Activated CD8-positive, alpha-beta memory T cell treated with anti-CD3 and anti-CD28 coated beads, Interleukin-2, amount 50 U/mL, for 4 hours (primary cell): ENCODE measurements at places on chromosomes 2 and 18.

- no peak for DNase-seq
Observed at GRCh38 chr18:50726960-50727589, 92.7 kb downstream of the MRO start.

DNA sequence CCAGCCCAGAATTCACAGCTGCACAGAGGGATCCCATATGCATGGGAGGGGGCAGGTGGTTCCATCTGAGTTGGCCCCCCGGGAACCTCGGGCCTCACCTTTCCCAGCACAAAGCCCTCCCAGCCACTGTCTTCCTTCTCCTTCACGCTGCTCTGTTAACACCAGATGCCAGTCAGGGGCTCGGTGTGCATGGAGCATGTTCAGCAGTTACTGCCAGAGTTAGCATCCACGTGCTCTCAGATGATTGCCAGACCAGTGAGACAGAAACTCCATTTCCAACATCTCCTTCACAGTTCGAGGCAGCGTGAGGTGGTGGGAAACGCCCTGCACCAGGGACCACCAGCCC is 101.0 kb downstream of the PTGR3 start:
- DNase-seq, result no peak

DNA sequence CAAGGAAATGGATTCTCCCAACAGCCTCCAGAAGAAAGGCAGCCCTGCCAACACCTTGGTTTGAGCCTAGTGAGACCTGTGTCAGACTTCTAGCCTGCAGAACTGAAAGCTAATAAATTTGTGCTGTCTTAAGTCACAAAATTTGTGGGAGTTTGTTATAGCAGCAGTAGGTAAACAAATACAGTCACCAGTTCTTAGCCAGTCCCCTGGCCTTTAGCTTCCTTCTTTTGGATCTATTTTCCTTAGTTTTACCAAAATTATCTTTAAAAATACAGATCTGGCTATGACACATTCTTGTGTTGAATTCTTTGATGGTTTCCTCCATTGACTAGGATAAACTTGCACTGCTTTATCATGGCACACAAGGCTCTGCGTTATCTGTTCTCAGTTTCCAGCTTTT is 697.9 kb upstream of the FANCL start:
- no peak for DNase-seq

- DNase-seq, result no peak
Observed at GRCh38 chr2:187594801-187595200, 40.6 kb upstream of the TFPI start.

DNA sequence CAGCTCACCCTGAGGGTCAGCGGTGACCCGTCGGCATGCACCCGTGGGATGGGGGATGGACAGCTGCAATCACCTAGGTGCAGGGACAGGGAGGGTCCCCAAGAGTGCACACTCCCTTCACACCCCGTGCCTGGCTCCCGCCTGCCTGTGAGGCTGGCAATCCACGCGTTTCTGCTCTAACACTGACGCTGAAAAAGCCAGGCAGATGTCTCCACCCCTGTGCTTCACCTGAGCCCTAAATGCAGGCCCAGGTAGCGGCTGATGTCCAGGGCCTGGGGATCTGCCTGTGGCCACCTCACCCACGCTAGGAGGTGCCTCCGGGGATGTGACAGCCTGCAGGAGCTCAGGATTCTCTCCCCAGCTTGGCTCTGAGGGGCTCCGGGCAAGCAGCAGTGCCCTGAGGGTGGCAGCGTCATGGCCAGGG is 212.0 kb upstream of the SALL3 start:
- DNase-seq, result no peak

GRCh38 chr18:74963820-74964446 is 245.0 kb downstream of the PTGR3 start:
- DNase-seq, result no peak
